Mammary epithelial cell (primary cell): ENCODE measurements at places on chromosomes 13 and 19. TPM values are rescaled to one million over a fixed set of nuclear protein-coding genes. Genes with fewer than 3 reads are reported as not detected.

- peak; percentile 61 for DNase-seq
These were observed 9.3 kb upstream of the RANBP3 start for GRCh38 chr19:5987077-5987818.

DNA sequence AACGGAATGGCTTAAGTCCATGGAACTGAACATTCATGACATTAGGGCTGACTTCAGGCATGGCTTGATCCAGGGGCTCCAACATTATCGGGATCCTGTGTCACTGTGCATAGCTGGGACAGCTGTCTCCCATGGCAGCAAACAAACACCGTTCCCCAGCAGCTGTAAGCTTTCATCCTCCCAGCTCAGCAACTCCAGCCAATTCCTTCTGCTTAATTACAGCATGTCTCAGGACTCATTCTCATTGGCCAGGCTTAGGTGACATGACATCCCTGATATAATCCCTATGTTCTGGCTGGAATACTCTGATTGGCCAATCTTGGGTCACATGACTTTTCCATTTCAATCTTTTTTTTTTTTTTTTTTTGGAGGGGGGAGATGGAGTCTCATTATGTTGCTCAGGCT is 10.9 kb upstream of the TLE5 start:
- DNase-seq = peak; percentile 35

- no peak for DNase-seq
These were observed 634 bp upstream of the DIAPH3 start for GRCh38 chr13:60164234-60164889.

- no peak for DNase-seq
These were observed 36.5 kb downstream of the KL start for GRCh38 chr13:33052506-33053280.

- DNase-seq = no peak
These were observed 993.9 kb downstream of the EFNB2 start for GRCh38 chr13:105541565-105541964.

- DNase-seq = no peak
These were observed 82.0 kb downstream of the TEX29 start for GRCh38 chr13:111402441-111402840.

DNA sequence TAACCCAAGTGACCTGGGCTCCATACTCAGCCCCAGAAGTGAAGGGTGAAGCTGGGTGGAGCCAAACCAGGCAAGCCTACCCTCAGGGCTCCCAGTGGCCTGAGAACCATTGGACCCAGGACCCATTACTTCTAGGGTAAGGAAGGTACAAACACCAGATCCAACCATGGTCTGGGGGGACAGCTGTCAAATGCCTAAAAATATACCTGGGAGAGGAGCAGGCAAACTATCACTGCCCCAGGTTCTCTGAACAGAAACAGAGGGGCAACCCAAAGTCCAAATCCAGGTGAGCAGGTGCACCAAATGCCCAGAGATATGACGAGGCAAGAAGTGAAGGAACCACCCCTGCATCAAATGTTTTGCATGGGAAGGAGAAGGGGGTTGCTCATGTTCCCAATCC is 6.1 kb upstream of the CEACAM7 start:
- DNase-seq = no peak

The APOC4 gene
- polyA plus RNA-seq = not detected

The BEST2 gene
- polyA plus RNA-seq = 0.12 TPM

The C19orf33 gene
- 445 TPM for polyA plus RNA-seq
